ENCODE measurements at places on chromosomes 16 and 17. TPM values are rescaled to one million over a fixed set of nuclear protein-coding genes. Genes with fewer than 3 reads are reported as not detected.

Gene MT1M
- total RNA-seq = 43.1 TPM

Gene KCNJ2
- total RNA-seq = 5.4 TPM

Gene KRT27
- not detected for total RNA-seq

Gene PEMT
- total RNA-seq = 181 TPM

Gene CMTM1
- 1.1 TPM for total RNA-seq

Gene CCDC154
- 0.36 TPM for total RNA-seq

Gene KREMEN2
- total RNA-seq = not detected

Gene LONP2
- total RNA-seq = 50.8 TPM

Gene NTHL1
- 10.2 TPM for total RNA-seq

Gene CA10
- not detected for total RNA-seq

Gene EME2
- 16.2 TPM for total RNA-seq

Gene CAPNS2
- total RNA-seq = 0.95 TPM

Gene ATAD5
- total RNA-seq = 2.5 TPM

Gene CD300LF
- 1.1 TPM for total RNA-seq

Gene CANT1
- 30.4 TPM for total RNA-seq

Gene PIRT
- total RNA-seq = not detected

Gene KRT38
- not detected for total RNA-seq

Gene SHBG
- not detected for total RNA-seq

Gene NXPH3
- 2.9 TPM for total RNA-seq

Gene CLEC18B
- total RNA-seq = not detected

Gene CDC42EP4
- 137 TPM for total RNA-seq

Gene GSPT1
- total RNA-seq = 61.8 TPM

Gene ARHGAP23
- 22.7 TPM for total RNA-seq
